ENCODE measurements at places on chromosomes 1 and 21. TPM values are rescaled to one million over a fixed set of nuclear protein-coding genes. Genes with fewer than 3 reads are reported as not detected.

GRCh38 chr1:16118706-16119105, 37.2 kb downstream of the EPHA2 start:
- 0 out of 2 replicates have a peak, but pooled peaks cover 1% of the 10 kb centered on the region for H3K36me3 ChIP-seq
- no peaks in the 10 kb centered on the region for H3K27me3 ChIP-seq
- H3K4me1 ChIP-seq = peaks cover 38% of the 10 kb centered on the region
- DNase-seq = no peak
- H3K27ac ChIP-seq = no peak overlapping the region

- H3K4me1 ChIP-seq = no peaks in the 10 kb centered on the region
- DNase-seq = no peak
- no peak overlapping the region for H3K27ac ChIP-seq
- no peaks in the 10 kb centered on the region for H3K36me3 ChIP-seq
- no peaks in the 10 kb centered on the region for H3K27me3 ChIP-seq
Observed at GRCh38 chr1:194279975-194280374, 1093.6 kb upstream of the B3GALT2 start.

Gene ADORA1
- 3.5 TPM for total RNA-seq

GRCh38 chr1:183881387-183882131, 76.6 kb downstream of the RGL1 start:
- H3K27me3 ChIP-seq = no peaks in the 10 kb centered on the region
- no peak overlapping the region for H3K27ac ChIP-seq
- H3K4me1 ChIP-seq = peaks cover 3% of the 10 kb centered on the region
- no peak overlapping the region for H3K4me3 ChIP-seq

GRCh38 chr1:187854457-187854856, 1025.7 kb downstream of the PLA2G4A start:
- no peaks in the 10 kb centered on the region for H3K27me3 ChIP-seq
- DNase-seq = no peak
- no peaks in the 10 kb centered on the region for H3K36me3 ChIP-seq
- H3K4me1 ChIP-seq = no peaks in the 10 kb centered on the region

DNA sequence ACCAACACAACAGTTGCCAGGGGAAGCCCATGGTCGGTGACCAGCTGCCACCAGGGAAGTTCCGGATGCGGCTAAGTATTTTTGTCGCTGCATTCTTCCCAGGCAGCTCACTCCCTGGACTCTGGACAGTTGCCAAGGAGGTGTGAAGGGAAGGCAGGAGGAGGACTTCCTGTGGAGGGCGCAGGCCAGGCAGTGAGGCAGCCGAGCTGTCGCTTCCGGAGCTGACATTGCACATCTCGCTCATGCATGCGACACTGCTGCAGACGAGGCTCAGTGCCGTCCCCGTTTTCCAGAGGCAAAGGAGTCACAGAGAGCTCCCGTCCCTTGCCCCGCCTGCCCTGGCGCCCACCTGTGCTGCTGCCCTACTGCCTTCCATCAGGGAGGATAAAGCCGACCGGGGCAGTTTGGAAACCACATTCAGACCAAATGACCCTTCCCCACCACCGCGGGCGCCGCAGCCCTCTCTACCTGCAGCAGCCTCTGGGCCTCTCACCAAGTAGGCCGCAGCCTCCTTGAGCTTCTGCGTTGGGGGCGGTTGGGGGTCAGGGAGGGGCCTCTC, 81.4 kb downstream of the NENF start:
- H3K4me3 ChIP-seq = no peak overlapping the region
- H3K36me3 ChIP-seq = no peaks in the 10 kb centered on the region
- no peak for DNase-seq
- no peak overlapping the region for H3K27ac ChIP-seq

Gene FCRL1
- total RNA-seq = not detected

DNA sequence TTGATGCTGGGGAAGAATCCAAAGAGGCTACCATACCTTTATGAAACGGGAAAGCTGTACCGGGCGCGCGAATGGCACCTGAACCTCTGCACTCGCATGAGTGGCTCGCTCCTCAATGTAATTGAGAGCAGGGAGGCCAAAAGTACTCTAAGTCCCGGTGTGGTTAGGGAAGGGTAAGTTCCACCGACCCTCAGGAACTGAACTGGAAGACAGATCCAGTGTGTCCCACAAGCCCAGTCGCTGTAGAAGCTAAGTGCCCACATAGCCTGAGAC, 1.0 kb downstream of the GATAD2B start:
- H3K4me1 ChIP-seq = peaks cover 14% of the 10 kb centered on the region
- peak overlapping the region; percentile 35 for H3K27ac ChIP-seq
- H3K36me3 ChIP-seq = no peaks in the 10 kb centered on the region
- peak overlapping the region; percentile 100 for H3K4me3 ChIP-seq

DNA sequence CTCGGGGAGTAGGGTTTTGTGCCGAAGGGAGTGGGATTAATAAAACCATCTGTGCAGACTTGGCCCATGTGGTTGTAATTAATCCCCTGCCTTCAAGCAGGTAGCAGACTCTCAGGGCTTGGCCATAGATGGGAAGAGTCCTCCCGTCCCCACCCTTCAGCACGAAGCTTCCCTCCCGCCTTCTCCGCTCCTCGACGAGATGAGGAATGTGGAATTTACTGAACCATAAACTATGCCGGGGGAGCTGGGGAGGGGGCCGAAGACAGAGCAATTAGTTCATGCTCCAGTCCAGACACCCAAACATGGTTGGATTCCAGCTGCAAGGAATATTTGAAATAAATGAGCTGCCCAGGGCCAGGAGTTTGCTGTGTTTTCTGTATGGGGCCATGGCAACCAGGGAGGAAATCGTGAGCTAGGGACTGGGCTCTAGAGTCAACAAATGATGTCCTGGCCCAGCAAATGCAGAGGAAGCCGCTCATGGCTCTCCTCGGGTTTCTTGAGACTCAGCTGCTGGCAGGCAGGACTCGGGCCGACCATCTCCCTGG, 78.8 kb downstream of the SPSB1 start:
- no peaks in the 10 kb centered on the region for H3K4me1 ChIP-seq
- DNase-seq = no peak
- no peak overlapping the region for H3K4me3 ChIP-seq
- H3K27ac ChIP-seq = no peak overlapping the region
- no peaks in the 10 kb centered on the region for H3K36me3 ChIP-seq
- H3K27me3 ChIP-seq = no peaks in the 10 kb centered on the region

GRCh38 chr1:59738152-59738551, 76.6 kb upstream of the HOOK1 start:
- DNase-seq = no peak
- H3K27me3 ChIP-seq = no peaks in the 10 kb centered on the region
- no peak overlapping the region for H3K27ac ChIP-seq
- no peaks in the 10 kb centered on the region for H3K4me1 ChIP-seq
- H3K4me3 ChIP-seq = no peak overlapping the region
- H3K36me3 ChIP-seq = no peaks in the 10 kb centered on the region

- H3K36me3 ChIP-seq = no peaks in the 10 kb centered on the region
- no peaks in the 10 kb centered on the region for H3K4me1 ChIP-seq
- H3K27ac ChIP-seq = no peak overlapping the region
Observed at GRCh38 chr1:28428012-28428411, 58.5 kb downstream of the PHACTR4 start.

GRCh38 chr1:51097171-51097570, 4.9 kb upstream of the C1orf185 start:
- no peaks in the 10 kb centered on the region for H3K36me3 ChIP-seq
- DNase-seq = no peak
- H3K4me3 ChIP-seq = no peak overlapping the region
- no peaks in the 10 kb centered on the region for H3K27me3 ChIP-seq
- H3K27ac ChIP-seq = no peak overlapping the region

GRCh38 chr1:212586206-212587015, 22.1 kb upstream of the ATF3 start:
- DNase-seq = no peak
- H3K36me3 ChIP-seq = no peaks in the 10 kb centered on the region
- peaks cover 4% of the 10 kb centered on the region for H3K4me1 ChIP-seq
- no peak overlapping the region for H3K27ac ChIP-seq
- no peaks in the 10 kb centered on the region for H3K27me3 ChIP-seq
- no peak overlapping the region for H3K4me3 ChIP-seq

- H3K27ac ChIP-seq = no peak overlapping the region
- no peaks in the 10 kb centered on the region for H3K4me1 ChIP-seq
- no peak for DNase-seq
- H3K27me3 ChIP-seq = no peaks in the 10 kb centered on the region
Observed at GRCh38 chr1:67789551-67789950, 43.7 kb downstream of the GNG12 start.

DNA sequence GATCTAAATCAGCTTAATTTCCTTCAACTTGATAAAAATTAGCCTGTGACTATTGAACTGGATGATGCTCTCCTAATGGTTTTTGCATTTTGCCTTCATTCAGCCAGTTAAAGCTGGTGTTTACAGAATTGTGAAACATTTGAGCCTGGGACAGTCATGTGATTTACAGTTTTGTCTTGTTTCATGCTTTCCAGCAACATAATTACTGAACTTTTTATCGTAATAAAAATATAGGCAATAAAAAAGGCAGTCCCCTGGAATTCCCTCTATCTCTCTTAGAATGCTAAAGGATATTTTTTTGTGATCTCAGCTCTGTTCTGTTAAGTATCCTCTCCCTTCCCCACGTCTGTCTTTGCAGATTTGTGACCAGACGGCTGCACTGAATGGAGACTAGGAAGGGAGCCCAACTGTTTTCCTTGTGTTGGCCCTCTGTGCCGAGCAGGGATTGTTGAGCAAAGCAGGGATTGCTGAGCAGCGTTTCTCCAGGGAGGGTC, 70.3 kb upstream of the RGL1 start:
- no peak for DNase-seq
- no peaks in the 10 kb centered on the region for H3K36me3 ChIP-seq
- no peaks in the 10 kb centered on the region for H3K27me3 ChIP-seq
- H3K27ac ChIP-seq = no peak overlapping the region
- no peaks in the 10 kb centered on the region for H3K4me1 ChIP-seq

Gene CFHR3
- 0.52 TPM for total RNA-seq

- no peaks in the 10 kb centered on the region for H3K36me3 ChIP-seq
- H3K4me1 ChIP-seq = no peaks in the 10 kb centered on the region
- DNase-seq = no peak
- H3K27ac ChIP-seq = no peak overlapping the region
- no peak overlapping the region for H3K4me3 ChIP-seq
Observed at GRCh38 chr1:8661185-8662110, 156.0 kb downstream of the RERE start.

DNA sequence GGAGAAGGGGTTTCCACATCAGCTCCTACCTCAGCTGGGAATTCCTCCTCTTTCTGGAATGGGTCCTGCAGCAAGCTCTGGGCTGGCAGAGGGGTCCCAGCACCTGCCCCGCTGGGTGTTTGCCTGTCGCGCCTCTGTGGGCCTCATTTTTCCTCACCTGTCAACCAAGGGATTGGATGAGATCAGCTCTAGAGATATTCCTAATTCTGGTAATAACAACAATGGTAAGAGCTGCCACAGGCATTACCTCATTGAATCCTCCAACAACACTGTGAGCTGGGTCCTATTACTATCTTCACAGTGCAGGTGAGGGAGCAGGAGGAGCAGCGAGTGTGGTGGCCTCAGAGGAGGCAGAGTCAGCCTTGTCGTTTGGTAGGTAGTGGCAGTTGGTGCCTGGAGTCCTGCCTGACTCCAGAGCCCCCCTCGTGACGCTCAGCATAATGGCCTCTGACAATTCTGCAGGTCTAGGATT, 23.3 kb upstream of the PAX7 start:
- peaks cover 12% of the 10 kb centered on the region for H3K4me1 ChIP-seq
- H3K27me3 ChIP-seq = no peaks in the 10 kb centered on the region
- H3K36me3 ChIP-seq = no peaks in the 10 kb centered on the region
- no peak for DNase-seq
- no peak overlapping the region for H3K27ac ChIP-seq

GRCh38 chr1:160376525-160377131, 9.8 kb downstream of the NHLH1 start:
- H3K4me1 ChIP-seq = peaks cover 14% of the 10 kb centered on the region
- no peaks in the 10 kb centered on the region for H3K27me3 ChIP-seq
- H3K27ac ChIP-seq = no peak overlapping the region
- no peak for DNase-seq

Gene EFCAB14
- total RNA-seq = 36.9 TPM
